ENCODE measurements at places on chromosomes 11 and 22.

DNA sequence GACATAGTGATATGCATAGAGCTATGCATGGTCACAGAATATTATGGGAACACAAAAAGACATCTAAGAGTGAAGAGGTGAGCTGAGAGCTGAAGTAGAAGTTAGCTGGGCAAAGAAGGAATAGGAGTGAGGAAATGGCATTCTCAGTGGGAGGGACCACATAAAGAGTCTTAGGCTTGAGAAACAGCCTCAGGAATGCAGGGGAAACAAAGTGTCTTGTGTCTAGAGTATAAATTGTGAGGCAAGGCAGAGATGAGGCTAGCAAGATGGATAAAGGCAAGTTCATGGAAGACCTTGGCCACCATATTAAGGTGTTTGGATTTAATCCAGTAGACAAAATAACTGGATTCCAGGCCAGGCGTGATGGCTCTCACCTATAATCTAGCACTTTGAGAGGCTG lies 40.6 kb upstream of the CRTAM start:
- no peak for DNase-seq

DNA sequence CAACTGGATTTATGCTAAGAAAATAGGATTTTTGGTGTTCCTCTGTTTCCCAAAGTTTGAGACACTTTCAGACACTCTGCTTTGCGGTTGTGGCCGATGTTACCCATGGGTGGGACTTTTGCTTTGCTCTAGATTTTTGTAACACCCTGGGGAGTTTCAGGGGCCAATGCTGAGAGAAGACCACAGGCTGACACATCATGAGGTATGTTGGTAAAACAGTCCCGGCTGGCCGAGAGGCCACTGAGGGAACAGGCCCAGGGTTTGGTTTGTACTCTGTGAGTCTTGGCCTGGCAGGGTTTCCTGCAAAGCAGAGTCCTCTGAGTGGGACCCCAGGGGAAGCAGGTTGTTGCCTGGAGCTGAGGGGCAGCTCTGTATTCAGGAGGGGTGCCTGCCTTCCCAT lies 78.5 kb upstream of the PITPNB start:
- DNase-seq, result no peak

GRCh38 chr11:131642756-131643531 lies 272.5 kb downstream of the NTM start:
- DNase-seq, result no peak

DNA sequence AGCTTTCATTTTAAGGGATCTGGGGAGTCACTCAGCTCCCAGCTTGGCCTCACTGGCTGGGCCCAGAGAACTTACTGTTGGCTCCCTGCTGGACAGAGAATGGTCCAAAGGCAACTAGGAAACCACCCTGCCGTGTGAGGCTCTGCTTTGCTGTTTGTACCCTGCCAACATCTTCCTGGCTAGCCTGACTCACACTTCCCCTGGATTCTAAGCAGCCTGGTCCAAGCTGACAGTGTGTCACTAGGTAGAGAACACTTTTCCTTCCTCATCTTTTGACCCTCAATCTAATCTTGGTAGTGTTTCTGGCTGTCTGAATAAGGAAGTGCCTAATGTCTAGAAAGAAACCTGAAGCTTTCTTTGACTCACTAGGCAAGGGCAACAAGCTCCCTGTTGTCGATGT lies 76.7 kb downstream of the FAR1 start:
- DNase-seq, result no peak

- no peak for DNase-seq
Observed at GRCh38 chr11:104323841-104324240, 159.9 kb upstream of the PDGFD start.

- DNase-seq, result no peak
Observed at GRCh38 chr11:86746514-86746913, 53.8 kb upstream of the PRSS23 start.

- no peak for DNase-seq
Observed at GRCh38 chr11:14969901-14970323, 2.2 kb downstream of the CALCA start.
